DND-41 (cell line): ENCODE measurements at places on chromosomes 5 and 9.

DNA sequence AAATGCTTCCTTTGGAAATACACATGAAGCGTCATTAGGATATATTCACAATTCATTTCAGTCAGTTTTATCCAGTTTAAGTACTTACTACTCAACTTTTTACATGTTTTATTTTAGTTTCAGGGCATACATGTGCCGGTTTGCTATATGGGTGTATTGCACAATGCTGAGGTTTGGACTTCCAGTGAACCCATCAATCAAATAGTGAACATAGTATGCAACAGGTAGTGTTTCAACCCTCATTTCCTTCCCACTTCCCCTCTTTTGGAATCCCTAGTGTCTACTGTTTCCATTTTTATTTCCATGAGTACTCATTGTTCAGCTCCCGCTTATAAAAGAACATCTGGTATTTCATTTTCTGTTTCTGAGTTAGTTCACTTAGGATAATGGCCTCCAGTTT, 74.7 kb downstream of the TMEM161B start:
- DNase-seq = no peak

DNA sequence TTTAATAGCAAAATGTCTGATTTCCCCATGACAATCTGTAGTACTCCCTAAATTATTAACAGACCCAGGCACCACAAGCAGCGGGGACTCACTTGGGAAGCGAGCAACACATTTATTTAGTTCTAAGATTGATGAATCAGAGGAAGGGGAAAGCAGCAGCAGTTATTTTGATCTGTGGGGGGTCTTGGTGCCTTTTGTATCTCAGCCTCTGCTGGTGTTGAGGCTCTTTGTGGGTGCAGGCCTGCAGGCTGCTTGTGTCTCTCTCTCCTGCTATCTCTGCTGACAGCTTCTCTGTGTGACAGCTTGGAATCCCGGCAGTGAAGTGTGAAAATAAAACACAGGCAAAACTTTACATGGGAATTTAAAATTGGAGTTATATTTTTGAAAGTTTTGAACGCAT, 878.2 kb upstream of the DMAC1 start:
- no peak for DNase-seq

GRCh38 chr5:171175746-171176145, 133.3 kb upstream of the TLX3 start:
- no peak for DNase-seq

DNA sequence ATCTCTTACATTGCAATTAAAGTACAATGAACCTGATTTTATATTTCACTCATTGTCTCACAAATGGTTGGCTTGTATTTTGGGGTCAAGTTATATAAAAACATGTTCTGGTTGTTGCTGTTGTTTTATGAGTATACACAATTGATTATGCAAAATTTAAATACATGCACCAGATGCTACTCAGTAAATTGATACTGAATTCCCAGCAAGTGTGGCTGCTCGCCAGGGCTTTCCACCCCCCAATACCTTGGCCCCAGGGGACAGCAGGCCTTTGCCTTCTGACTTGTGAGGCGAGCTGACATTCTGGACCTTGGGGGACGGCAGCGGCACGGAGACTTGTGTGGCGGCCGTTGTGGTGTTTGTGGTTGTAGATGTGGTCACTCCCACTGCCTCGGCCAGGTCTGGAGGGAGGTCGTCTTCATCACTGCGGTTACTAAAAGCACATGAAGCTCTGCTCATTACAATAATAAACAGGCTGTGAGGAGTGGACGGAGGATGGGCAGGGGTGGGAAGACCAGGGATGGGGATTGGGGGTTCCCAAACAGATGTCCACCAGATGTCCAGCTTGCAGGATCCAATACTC, 27.0 kb upstream of the FRRS1L start:
- DNase-seq = no peak

DNA sequence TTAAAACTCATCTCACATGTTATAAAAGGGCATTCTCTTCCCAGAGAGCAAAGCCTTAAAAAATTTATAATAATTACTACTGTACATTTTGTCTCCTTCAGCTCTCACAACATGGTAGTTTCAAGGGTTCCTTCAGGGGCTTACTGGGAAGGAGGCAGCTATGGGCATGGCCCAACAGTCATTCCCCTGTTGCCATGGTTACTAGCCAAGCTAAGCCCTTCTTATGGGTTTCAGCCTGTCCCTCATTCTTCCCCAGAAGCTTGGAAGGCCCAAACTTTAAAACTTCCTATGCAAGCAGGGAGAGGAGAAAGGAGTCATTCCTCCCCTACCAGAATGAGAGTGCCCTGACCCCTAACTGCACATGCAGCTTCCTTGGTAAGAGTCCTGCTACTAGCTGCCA, 82.2 kb upstream of the CNTLN start:
- DNase-seq = no peak

- DNase-seq = no peak
Observed at GRCh38 chr5:124614836-124615385, 131.5 kb downstream of the ZNF608 start.

GRCh38 chr9:101387871-101388506, 3.2 kb upstream of the BAAT start:
- no peak for DNase-seq

GRCh38 chr9:129669946-129670345, 4.5 kb downstream of the PRRX2 start:
- no peak for DNase-seq

DNA sequence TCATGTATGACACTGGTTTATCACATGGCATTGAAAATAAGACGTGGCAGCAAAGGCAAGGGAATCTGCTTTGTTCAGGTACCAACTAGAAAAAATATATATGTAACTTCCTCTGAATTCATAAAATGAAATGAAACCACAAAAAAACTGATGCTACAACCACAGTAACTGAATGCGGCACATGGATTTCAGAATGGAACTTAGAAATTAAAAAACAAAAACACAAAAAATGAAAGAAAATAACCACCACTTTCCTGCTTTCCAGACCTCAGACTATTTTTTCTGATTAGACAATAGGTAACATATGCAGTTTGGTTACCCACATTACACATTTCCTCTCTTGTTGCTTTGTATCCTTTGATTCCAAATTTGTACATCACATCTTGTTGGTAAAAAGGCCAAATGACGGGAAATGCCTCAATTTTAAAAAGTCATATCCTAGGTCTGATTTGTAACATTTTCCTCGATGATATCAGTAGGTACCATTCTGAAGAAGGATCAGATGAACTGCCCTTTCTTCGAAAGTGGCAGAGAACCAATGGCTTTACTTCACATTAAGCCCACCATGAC, 18.1 kb upstream of the PDCL start:
- DNase-seq = no peak

DNA sequence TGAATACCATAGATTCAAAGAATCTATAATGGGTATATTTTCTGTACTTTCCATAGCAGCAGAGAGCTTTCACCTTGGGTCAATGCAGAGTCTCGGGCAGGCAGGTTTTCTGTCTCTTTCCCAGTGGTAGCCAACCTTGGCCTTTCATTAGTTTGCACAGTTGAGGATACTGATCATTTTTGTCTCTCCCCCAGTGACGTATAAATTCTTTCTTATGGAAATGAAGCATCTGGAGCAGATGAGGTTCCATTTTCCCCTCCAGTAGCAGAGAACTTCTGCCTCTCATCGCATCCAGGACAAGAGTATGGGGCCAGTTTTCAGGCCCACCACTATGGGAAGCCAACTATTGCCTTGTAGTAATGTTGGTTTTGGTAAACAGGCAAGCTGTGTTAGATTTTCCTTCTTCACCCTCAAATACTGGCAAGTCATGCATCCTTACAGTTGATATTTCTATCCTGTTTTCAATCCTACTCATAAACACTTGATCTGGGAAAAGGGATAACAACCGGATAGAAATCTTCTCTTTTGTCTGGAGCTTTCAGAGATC, 845.2 kb upstream of the CDH18 start:
- DNase-seq = no peak

- no peak for DNase-seq
Observed at GRCh38 chr9:104869811-104870210, 58.1 kb downstream of the ABCA1 start.

- no peak for DNase-seq
Observed at GRCh38 chr5:14487897-14488570, 93.6 kb upstream of the OTULINL start.

DNA sequence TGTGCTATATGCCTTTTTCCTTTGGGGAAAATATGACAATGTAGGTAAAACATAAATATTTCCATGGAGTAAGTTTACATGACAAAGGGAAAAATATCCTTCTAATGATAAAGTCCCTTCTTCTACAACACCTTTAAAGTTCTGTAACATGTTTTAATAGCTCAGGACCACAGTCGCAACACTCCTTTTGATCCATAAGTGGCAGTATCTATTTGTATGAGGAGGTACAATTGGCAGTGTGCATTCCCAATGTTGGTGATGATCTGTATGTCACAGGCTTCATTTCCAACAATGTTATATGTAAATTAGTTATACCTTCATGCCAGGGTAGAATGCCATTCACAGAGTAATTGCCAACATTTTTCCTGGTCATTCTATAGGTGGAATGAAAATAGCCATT, 127.1 kb upstream of the CCNH start:
- no peak for DNase-seq

DNA sequence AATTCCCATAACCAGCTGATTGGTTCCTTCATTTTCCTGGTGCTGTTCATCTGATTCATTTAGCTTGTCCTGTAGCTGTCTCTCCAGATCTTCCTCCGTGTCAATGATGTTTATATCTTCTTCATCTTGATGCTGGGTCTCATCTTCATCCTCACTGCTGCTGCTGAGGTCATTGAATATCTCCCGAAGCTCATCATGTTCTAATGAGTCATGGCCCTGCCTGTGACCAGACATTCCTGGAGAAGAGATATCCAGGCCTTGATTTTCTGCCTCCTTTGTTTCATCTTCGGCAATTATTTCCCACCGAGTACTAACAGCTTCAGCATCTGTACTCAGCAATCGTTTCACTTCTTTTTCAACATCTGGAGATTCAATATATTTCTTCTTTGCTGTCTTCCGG, 1.4 kb downstream of the TAF7 start:
- DNase-seq = no peak

- DNase-seq = no peak
Observed at GRCh38 chr5:96984506-96985192, 48.8 kb downstream of the LNPEP start.

GRCh38 chr5:149944666-149945065, at the start of gene PDE6A:
PDE6A (minus strand) TSS chr5:149944793; CDS start chr5:149944673, 120 bp downstream.
- DNase-seq = no peak

- DNase-seq = no peak
Observed at GRCh38 chr5:11239261-11240015, 478.4 kb upstream of the DAP start.

- no peak for DNase-seq
Observed at GRCh38 chr5:19728571-19728970, 259.4 kb downstream of the CDH18 start.

DNA sequence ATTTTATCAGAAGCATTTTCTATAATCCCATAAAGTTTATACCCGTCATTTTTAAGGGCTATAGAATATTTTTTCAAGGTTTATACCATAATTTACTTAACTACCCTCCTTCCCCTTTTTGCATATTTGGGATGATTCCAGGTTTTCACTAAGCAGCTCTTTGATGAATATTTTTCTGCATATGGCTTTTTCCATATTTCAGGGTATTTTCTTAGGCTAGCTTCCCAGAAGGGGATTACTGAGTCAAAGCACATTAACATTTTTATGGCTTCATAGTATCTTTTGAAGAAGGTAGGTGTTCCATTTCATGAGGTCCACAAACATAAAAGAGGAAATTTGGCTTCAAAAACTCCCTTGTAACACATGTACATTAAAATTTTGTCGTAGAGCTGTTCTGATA, 14.6 kb upstream of the COL15A1 start:
- no peak for DNase-seq

DNA sequence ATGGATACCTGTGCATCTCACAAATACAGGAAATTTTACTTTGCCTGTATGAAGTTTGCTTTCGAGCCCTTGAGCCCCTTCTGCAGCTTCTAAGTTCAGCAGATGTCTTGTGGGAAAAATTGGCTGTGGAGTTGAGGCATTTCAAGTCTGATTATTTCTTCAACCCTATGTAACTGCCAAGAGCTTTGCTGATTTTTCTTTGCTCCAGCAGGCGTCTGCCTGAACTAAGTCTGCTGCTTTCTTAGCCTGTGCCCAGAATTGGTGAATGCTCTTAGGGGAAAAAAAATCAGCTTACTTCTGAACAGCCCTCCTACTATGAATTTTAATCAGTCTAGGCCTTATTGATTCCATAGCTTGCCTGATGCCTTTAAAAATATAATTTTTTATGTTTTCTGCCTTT, 41.2 kb downstream of the RIC1 start:
- no peak for DNase-seq

- DNase-seq = no peak
Observed at GRCh38 chr9:135067096-135067710, 20.3 kb upstream of the OLFM1 start.

DNA sequence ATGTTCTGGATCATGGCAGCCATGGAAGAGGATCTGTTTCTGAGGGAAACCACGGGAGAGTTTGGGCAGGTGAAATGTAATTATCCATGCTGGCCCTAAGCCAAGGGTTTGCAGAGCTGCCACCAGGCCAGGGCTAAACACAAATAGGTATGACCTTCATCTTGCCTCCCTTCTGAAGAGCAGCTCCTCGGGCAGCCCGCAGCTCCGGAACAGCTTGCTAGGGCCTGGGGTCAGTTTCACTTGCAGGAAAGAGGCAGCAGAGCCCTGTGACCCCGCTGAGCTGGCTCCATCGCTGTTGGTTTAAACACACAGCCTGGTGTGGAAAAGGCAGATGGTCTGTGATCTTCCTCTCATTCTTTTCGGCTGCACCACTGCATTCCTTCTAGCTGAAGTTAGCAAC, 141.4 kb downstream of the TMEM38B start:
- no peak for DNase-seq

- peak; percentile 56 for DNase-seq
Observed at GRCh38 chr9:97954550-97954989, 16.6 kb upstream of the HEMGN start.

DNA sequence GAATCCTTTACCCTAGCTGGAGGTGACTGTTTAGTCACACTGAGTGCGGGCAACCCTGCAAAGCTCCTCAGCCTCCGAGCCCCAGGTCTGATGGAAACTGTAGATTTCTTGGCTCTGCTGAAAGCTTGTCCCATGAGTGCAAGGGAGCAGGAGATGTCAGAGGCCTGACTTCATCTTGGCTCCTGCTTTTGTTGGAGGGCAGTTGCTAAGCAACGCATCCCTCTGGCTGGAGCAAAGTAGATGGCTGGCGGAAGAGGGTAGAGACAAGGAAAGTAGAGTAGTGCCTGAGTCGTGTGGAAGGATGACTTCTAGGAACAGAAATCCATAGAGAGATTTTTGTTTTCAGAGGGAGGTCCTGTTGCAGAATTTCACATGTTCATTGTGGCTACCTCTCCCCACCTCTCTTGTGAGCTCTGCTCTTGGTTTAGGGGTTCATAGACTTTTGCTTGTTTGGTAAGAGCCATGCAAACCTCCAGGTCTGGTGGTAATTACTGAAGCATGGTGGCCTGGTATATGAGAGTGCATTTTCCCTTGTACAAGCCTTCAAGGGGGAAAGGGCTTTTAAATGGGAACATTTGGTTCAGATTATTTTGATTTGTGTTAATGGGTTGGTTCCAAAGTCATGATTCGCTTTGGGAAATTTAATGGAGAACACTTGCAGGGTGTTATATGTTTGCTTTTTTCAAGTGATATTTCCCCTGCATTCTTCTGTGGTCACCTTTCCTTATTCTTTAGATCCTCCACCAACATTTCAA, 71.5 kb downstream of the ARHGAP26 start:
- DNase-seq = no peak
